ENCODE measurements at places on chromosomes 7 and 10.

DNA sequence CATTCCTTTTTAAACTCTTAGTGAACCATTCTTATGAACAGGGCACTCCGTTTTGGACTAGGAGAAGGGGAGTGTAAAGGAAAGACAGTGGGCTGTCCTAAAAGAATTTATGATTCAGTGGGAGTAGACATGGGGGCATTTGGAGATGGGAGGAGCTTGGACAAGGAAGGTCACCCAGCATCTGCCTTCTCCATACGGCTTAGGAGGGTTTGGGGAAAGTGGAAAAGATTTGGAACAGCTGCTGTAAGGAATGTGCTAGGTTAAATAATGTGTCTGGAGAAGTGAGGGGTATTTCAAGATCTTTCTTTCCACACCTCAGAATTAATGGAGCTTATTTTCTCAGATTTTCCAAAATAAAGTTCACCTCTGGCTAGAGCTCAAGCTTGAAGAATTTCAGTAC is 24.0 kb downstream of the SLC35G1 start:
- no peak for DNase-seq

- no peak for DNase-seq
Observed at GRCh38 chr7:51080622-51081269, 235.9 kb downstream of the COBL start.

GRCh38 chr7:132150711-132151110 is 425.6 kb downstream of the PLXNA4 start:
- no peak for DNase-seq

- DNase-seq = no peak
Observed at GRCh38 chr7:65910237-65910636, 37.4 kb downstream of the VKORC1L1 start.

Data from effector CD4-positive, alpha-beta T cell (primary cell).